ENCODE measurements at places on chromosomes 7 and 10. TPM values are rescaled to one million over a fixed set of nuclear protein-coding genes. Genes with fewer than 3 reads are reported as not detected.

The CYP2E1 gene
- 1.4 TPM for total RNA-seq

The IGFBP3 gene
- total RNA-seq: 10.3 TPM

The OR6V1 gene
- not detected for total RNA-seq

The MGAM2 gene
- 1.2 TPM for total RNA-seq

GRCh38 chr10:71629131-71629530, 90.4 kb downstream of the C10orf105 start:
- peaks cover 8% of the 10 kb centered on the region for H3K4me1 ChIP-seq
- H3K27me3 ChIP-seq: peaks cover 55% of the 10 kb centered on the region
- no peak overlapping the region for H3K27ac ChIP-seq
- H3K4me3 ChIP-seq: no peak overlapping the region
- no peaks in the 10 kb centered on the region for H3K36me3 ChIP-seq

- H3K4me3 ChIP-seq: no peak overlapping the region
- peaks cover 12% of the 10 kb centered on the region for H3K4me1 ChIP-seq
Measured at GRCh38 chr10:91549262-91549661, 83.6 kb downstream of the PPP1R3C start.

DNA sequence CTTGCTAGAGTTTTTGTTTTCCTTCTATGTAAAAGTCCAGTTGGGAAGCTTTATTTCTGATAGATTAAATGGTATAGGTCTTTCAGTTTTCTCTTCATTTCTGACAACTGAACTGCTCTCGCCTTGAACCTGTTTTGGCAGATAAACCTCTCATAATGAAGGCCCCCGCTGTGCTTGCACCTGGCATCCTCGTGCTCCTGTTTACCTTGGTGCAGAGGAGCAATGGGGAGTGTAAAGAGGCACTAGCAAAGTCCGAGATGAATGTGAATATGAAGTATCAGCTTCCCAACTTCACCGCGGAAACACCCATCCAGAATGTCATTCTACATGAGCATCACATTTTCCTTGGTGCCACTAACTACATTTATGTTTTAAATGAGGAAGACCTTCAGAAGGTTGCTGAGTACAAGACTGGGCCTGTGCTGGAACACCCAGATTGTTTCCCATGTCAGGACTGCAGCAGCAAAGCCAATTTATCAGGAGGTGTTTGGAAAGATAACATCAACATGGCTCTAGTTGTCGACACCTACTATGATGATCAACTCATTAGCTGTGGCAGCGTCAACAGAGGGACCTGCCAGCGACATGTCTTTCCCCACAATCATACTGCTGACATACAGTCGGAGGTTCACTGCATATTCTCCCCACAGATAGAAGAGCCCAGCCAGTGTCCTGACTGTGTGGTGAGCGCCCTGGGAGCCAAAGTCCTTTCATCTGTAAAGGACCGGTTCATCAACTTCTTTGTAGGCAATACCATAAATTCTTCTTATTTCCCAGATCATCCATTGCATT, 27.1 kb downstream of the MET start:
- H3K4me3 ChIP-seq: no peak overlapping the region
- H3K4me1 ChIP-seq: peaks cover 28% of the 10 kb centered on the region
- H3K27ac ChIP-seq: peak overlapping the region; percentile 47
- H3K27me3 ChIP-seq: no peaks in the 10 kb centered on the region

GRCh38 chr7:41887416-41887815, 184.5 kb upstream of the INHBA start:
- H3K27me3 ChIP-seq: peaks cover 19% of the 10 kb centered on the region

- H3K36me3 ChIP-seq: peaks cover 10% of the 10 kb centered on the region
- DNase-seq: no peak
- no peaks in the 10 kb centered on the region for H3K27me3 ChIP-seq
- no peak overlapping the region for H3K27ac ChIP-seq
- no peak overlapping the region for H3K4me3 ChIP-seq
Measured at GRCh38 chr7:77383333-77383740, 32.8 kb downstream of the GSAP start.

DNA sequence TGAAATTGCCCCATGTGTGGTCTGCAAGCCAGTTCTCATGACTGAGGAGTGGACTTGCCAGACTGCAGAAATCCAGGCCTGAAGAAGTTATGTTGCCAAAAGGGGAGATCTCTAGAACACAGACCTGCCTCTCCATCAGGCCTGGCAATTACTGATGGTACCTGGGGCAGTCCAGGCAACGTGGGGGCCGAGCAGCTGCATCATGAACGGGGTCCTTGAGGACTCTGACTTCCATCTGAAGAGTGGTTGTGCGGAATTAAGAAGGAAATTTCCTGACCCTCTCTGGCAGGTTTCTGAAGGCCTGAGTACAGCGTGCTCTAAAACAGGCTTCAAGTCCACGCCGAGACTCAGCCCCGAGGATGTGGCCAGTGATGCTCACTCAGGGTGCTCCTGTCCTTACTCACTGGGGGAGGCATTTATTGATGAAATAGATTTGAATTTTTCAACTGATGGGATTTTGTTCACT, 30.4 kb downstream of the RAMP3 start:
- H3K4me3 ChIP-seq: no peak overlapping the region
- no peaks in the 10 kb centered on the region for H3K36me3 ChIP-seq
- H3K4me1 ChIP-seq: no peaks in the 10 kb centered on the region
- H3K27me3 ChIP-seq: peaks cover 16% of the 10 kb centered on the region

GRCh38 chr10:129968020-129968852, 4.2 kb upstream of the EBF3 start:
- no peak overlapping the region for H3K27ac ChIP-seq
- peaks cover 63% of the 10 kb centered on the region for H3K27me3 ChIP-seq
- no peak for DNase-seq
- H3K4me3 ChIP-seq: no peak overlapping the region
